ENCODE measurements at places on chromosomes 2 and 18.

DNA sequence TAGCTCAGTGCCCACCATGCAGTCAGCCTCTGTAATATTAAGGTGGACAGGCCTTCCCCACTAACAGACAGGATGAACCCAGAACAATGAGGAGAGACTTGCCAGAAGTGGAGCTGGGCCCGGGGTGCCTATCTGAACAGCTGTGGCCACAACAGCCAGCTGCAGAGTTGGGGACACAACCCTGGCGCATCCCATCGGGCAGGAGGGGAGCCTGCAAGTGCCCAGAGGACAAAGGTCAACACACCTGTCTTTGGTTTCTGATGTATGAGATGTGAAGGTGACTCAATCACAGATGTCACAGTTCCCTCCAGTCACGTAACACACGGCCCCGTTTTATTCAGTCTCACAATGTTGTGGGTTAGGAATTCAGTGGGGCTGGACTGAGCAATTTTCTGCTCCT is 48.2 kb upstream of the TAF1B start:
- no peak for DNase-seq

DNA sequence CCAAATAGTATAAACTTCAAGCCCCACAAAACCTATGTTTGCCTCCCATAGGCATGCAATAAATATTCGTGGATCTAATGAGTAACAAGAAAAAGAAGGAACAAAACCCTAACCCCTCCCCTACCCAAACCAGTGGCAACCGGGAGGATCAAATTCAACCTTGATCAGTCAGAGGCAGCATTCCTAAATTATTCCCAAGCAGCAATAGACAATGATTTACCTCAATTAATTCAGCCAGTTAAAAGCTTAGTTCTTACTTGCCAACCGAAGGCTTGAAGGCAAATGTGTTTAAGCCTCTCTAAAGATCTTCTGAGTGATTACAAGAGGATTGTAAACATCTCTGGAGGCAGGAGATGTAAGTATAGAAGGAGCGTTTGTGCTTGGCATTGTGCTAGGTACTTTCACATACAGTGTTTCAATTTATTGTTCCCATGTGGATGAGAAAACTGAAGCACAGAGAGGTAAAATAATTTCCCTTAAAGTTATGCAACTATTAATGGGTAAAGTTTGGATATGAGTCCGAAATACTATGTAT is 197.7 kb downstream of the MTX2 start:
- no peak for DNase-seq

DNA sequence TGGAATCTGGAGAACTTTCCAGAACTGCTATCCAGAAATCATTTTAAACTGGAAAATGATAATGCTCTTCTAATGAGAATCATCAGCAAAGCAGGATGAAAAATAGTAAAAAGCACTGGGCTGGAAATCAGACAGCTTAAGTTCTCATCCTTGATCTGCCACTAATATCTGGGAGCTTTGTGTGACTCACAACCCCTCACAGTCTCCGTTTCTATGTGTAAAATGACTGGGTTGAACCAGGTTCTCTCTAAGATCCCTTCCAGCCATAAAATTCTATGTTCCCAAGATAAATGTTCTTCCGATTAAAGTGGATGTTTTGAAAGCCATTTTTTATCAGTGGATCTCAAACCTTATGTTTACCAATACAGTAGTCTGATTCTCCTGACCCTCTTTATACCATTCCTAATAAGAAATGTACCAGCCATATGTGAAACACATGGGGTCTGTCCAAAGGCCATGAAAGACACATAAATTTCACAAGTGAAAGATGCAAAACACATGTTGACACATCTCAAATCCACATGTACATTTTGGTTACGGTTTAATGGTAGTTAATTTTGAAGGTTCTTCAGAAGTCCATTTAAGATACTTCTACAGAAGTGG is 188.8 kb downstream of the EN1 start:
- no peak for DNase-seq

DNA sequence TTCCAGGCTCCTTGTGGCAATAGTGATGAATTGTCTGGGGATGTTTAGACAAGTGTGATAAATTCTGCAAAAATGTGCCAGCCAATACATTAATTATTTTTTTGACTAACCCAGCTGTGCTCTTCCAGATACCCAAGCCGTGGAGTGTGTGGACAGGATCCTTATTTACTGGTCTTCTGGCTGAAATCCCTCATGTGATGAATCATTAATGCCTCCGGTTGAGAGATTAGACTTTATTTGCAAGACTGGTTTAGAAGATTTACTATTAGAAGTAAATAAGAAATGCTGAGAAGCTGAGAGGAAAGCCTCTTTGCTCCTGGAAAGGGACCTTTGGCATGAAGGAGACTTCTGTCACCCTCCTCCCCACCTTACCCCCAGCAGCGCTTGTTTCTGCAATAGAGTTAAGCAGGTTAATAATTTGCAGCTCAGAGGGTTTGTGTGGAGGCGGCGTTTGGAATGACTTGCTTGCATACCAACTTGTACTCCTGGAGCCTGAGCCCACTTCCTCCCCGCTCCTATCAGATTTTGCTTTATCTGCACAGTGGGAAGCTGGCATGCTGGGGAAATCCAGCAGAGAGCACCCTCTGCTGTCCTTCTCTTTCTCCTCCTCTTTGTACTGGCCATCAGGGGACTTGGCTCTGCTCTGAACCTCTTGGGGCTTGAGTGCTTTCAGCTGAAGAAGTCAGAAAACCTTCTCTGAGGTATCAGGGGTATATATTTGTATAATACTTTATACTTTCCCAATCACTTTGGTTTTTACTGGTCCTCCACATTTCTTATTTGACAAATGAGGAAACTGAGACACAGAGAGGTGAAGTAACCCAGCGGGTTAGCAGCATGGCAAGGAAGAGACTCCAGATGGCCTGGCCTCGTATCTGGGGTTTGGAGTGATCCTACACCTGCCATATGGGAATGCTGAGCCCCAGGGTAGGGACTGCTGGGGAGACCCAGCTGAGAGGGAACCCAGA is 16.3 kb downstream of the SLC3A1 start:
- no peak for DNase-seq

DNA sequence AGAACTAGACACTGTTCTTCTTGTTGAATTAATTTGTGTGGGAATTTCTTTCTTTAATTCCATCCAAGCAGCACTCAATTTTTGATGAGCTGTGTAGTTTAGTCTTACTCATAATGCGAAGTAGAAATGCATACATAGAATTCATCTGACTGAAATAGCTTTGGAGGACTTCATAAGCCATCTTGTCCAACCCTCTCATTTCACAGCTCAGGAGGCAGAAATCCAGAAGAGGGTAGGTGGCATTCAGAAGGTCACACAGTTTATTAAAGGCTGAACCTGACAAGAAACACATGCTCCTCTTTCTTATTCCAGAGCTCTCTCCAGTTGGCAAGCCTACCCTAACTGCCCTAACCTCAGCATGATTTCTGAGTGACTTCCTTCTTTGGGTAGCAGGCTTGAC is 169.2 kb upstream of the NOSTRIN start:
- no peak for DNase-seq

DNA sequence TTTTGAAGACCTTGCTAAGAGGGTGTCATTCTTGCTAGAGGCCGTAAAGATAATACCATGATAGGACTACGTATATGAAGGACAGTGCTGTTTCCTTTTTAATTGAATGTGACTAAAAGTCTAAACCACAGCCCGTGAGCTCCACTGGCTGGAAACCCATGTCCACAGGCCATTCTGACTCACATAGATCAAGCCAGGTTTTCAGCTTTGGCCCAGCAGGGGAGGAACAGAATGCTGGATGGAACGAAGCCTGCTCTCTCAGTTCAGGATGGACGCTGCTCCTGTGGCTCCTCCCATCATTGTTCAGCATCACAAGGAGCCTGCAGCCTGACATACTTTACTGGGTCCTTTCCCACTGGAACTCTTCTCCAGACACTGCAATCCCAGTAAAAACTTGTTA is 47.6 kb downstream of the ALPK2 start:
- no peak for DNase-seq

- peak; percentile 64 for DNase-seq
Observed at GRCh38 chr2:96103187-96103601, 13.2 kb downstream of the ADRA2B start.

GRCh38 chr2:177355874-177356273 is 36.7 kb upstream of the AGPS start:
- no peak for DNase-seq

All from coronary artery (tissue), 2 donors.